ENCODE measurements at places on chromosomes 4 and X.

GRCh38 chrX:10600479-10600878 lies 19.9 kb downstream of the MID1 start:
- no peak for DNase-seq

DNA sequence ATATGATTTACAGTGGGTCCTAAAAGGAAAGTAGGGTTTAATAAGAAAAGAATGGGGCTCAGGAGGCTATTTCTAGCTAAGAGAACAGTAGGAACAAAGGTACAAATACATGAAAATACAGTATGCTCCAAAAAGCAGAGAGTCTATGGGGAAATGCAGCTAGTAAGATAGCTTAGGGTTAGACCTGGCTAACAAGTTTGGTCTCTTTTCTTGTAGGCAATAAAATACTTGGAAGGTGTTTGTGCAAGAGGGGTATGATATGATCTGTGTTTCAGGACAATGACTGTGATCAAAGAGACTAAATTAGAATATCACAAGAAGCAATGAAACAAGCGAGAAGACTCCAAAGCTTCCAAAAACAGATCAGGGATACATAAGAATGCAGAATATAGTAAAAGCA lies 33.5 kb upstream of the SH3KBP1 start:
- no peak for DNase-seq

GRCh38 chr4:25271866-25272265 lies 38.0 kb downstream of the PI4K2B start:
- DNase-seq = no peak

DNA sequence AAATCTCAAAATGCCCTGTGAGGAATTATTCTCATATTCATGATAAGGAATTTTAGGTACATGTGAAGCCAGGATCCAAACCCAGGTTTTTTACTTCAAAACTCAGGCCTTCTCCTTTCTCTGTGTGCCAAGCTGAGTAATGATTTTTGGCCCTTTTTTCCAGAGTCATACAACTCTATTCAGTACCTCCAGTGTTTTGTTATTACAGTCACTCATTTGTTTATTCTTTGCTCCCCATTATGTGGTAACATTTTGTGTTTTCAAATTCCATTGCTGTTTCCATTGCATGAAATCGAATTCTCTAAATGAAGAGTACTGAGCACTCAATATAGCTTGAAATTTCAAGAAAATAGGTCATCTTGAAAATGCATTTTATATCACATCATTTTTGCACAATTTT lies 315.4 kb downstream of the NR3C2 start:
- DNase-seq = no peak

GRCh38 chrX:48548871-48549270 lies 9.4 kb downstream of the TBC1D25 start:
- no peak for DNase-seq

DNA sequence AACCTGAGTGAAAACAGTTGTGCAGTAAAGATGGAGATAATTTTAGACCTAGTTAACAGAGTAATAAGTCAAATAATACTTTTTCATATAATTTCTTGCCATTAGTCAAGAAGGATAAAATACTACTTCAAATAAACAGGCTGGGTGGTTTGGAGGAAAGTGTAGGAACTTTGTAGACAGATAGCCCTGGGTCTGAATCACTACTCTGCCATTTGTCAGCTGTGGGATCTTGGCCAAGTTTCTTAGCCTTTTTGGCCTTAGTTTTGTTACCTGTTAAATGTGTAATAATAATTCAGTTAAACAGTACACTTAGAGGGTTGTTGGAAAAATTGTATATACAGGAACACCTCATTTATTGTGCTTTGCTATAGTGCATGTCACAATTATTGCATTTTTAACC lies 163.7 kb downstream of the NPNT start:
- no peak for DNase-seq

- peak; percentile 100 for DNase-seq
These were observed 293.1 kb downstream of the CAMK2D start for GRCh38 chr4:113468165-113469022.

DNA sequence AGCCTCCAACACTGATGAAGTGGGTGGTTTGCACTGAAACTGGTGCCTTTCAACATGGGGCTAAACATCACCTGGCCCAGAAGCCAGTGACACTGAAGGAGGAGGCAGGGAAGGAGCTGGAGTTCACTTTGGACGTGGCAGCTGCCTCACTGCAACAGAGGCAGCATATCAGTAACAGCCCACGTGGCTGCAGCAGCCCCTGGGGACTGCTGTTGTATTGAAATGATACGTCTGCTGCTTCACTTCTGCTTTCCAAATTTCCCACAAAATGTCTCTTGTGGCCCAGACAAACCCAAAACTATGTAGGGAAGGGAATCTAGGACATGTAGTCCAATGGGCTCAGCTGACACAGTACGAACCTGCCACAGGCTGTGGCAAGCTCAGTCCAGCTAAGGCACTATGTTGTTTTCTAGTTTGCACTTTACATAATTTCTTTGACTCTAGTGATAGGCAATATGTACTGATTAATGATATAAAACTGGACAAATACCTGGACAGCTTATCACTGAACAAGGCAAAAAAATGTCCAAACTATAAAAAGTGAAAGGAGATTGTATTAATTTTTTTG lies 84.7 kb upstream of the RAPGEF2 start:
- no peak for DNase-seq

- DNase-seq = no peak
These were observed 1859.6 kb downstream of the C4orf33 start for GRCh38 chr4:130955520-130955919.

- DNase-seq = peak; percentile 21
These were observed 41.2 kb downstream of the LONRF3 start for GRCh38 chrX:119015407-119016237.

- no peak for DNase-seq
These were observed 132.7 kb upstream of the TTC29 start for GRCh38 chr4:147078362-147078761.

GRCh38 chrX:16465081-16465876 lies 184.7 kb upstream of the S100G start:
- DNase-seq = peak; percentile 74

GRCh38 chrX:1355131-1356046 lies 18.8 kb downstream of the IL3RA start:
- no peak for DNase-seq

- peak; percentile 36 for DNase-seq
These were observed 103.9 kb upstream of the RAB40AL start for GRCh38 chrX:102833136-102833535.

DNA sequence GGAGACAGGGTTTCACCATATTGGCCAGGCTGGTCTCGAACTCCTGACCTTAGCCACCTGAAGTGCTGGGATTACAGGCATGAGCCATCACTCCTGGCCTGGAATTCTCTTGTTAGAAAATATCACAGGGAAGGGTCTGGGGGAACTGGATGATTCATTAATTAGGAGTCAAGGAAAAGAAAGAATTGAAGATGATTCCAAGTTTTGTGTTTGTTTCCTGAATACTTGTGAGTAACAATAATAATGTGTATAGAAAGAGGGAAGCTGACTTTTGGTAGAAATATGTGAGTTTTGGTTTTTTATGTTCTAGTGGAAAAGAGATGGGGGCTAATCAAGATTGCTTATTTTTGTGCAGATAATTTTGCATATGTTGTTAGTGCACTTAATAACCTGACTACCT lies 77.3 kb upstream of the CLNK start:
- peak; percentile 91 for DNase-seq

DNA sequence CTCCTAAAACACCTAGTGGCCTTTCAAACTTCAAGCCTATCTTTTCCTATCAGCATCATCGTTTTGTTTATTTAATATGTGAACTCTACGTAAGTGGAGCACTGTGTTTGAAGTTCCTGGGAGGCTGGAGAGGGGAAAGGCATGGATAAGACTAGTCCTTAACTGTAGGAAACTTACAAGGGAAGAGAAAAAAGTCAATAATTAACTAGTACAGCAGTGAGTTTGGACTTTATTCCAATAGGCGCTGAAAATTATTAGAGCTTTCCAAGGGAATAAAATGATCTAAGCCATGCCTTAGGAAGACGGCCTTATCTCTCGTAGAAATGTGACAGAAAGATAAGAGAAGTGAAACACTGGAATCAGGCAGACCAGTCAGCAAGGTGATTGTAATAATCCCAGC lies 55.3 kb downstream of the AMOT start:
- DNase-seq = no peak

- DNase-seq = no peak
These were observed 1196.4 kb upstream of the TENM3 start for GRCh38 chr4:181046809-181047208.

- no peak for DNase-seq
These were observed 98.8 kb downstream of the MAGEC1 start for GRCh38 chrX:142002471-142002870.

GRCh38 chr4:77074381-77074831 lies 1.4 kb downstream of the CCNI start:
- DNase-seq = no peak

DNA sequence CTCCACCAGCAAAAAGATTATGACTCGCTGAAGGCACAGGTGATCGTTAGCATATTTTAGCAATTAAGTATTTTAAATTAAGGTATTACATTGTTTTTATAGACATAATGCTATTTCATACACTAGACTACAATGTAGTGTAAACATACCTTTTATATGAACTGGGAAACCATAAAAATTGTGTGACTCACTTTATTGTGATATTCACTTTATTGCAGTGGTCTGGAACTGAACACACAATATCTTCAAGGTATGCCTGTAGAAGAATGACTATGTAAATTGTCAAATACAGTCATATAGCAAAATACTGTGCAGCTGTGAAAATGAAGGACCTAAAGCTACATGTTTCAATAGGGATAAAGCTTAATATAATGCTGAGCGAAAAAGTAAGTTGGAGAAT lies 26.6 kb upstream of the MAML3 start:
- DNase-seq = no peak

- no peak for DNase-seq
These were observed 341.3 kb downstream of the ADGRL3 start for GRCh38 chr4:61541459-61541858.

GRCh38 chr4:181933471-181933870 lies 309.7 kb upstream of the TENM3 start:
- DNase-seq = no peak

GRCh38 chr4:162921178-162921785 lies 245.4 kb downstream of the NAF1 start:
- no peak for DNase-seq

GRCh38 chr4:151417164-151417571 lies 8.2 kb downstream of the FHIP1A start:
- DNase-seq = no peak

DNA sequence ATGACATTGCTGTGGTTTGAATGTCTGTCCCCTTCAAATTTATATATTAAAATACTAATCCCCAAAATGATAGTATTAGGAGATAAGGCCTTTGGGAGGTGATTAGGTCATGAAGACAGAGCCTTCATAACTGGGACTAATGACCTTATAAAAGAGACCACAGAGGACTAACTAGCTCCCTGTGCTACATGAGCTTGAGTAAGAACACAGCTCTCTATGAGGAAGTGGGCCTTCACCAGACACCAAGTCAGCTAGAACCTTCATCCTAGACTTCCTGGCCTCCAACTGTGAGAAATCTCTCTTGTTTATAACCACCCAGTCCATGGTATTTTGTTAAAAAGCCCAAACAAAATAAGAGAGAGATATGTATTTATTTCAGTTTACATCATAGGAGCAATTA lies 242.2 kb upstream of the CTSO start:
- no peak for DNase-seq

- DNase-seq = no peak
These were observed 276.9 kb downstream of the ARHGAP24 start for GRCh38 chr4:85751866-85752265.

GRCh38 chr4:38192516-38192915 lies 232.3 kb downstream of the PTTG2 start:
- DNase-seq = no peak

- no peak for DNase-seq
These were observed 19.4 kb downstream of the BMP3 start for GRCh38 chr4:81049907-81050306.
